ENCODE measurements at places on chromosomes 11 and 22.
A peak's percentile ranks its signal among the peaks of the same experiment; 100 is the strongest.

DNA sequence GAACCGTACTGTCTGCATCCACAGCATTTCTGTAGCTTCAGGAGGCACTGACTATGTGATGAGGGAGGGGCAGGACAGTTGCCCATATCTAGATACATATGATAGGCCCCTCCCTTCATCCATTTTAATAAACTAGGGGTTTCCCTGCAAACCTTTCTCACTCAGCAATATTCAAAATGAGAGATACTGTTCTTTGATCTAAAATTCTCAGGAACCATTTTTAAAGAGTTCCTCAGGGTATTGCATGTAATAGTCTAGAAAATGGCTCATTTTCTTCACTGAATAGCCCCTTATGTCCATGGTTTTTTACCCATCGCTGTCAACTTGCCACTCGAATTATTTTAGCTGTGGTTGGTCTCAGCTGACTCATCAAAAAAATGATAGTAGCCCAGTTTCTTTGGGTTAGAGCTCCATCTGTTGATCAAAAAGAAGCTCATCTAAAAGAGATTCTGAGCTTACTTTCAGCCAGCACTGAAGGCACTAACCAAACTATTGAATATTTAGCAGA, 37.0 kb upstream of the DNAJB7 start:
- peak; percentile 76 for DNase-seq

GRCh38 chr11:45518833-45519535, 146.4 kb downstream of the CHST1 start:
- DNase-seq = no peak

DNA sequence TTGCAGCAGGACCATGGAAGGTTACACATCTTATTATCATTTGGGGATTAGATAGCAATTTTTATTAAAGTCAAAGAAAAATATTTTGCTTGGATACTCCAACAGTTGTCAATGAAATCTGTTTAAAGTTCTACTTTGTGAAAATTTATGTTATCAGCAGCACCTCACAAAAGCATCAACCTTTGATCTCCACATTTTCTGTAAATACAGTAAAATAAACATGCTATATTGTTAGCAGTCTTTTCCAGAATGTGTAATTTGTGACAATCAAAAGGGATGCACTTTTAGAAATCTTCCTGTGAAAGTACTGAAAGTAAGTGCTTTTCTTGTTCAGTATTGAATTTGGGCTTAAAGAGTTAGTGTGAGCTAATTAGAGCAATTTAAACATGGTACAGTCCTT, 4.1 kb downstream of the SLC22A25 start:
- DNase-seq = no peak

DNA sequence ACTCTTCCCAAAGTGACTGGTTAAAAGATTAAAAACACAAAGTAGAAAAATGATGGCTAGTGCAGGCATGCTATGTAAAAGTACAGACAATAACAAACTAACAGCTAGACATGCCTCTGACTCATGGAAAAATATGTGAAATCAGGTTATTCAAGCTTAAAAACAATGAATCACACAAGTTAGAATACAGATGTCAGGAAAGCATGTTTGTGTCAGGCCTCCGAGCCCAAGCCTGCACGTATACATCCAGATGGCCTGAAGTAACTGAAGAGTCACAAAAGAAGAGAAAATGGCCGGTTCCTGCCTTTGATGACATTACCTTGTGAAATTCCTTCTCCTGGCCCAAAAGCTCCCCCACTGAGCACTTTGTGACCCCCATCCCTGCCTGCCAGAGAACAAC, 110.1 kb downstream of the NOX4 start:
- DNase-seq = peak; percentile 88

DNA sequence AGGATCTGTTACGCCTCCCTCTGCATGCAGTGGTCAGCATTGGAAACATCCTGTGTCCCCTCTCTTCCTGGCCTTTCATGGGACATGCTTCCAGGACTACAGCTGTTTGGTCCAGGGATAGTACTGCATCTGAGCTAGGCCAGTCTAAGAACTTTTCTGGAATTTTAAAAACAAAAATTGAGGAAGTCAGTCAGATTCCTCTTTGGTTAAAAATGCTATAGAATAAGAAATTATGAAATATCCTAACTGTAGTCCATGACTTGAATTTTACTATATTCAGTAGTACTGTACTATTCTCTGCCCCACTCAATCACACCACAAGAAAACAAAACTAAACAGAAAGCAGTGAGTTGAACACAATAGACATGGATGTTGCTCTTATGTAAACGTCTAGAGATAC, 201.0 kb upstream of the CADM1 start:
- DNase-seq = no peak

DNA sequence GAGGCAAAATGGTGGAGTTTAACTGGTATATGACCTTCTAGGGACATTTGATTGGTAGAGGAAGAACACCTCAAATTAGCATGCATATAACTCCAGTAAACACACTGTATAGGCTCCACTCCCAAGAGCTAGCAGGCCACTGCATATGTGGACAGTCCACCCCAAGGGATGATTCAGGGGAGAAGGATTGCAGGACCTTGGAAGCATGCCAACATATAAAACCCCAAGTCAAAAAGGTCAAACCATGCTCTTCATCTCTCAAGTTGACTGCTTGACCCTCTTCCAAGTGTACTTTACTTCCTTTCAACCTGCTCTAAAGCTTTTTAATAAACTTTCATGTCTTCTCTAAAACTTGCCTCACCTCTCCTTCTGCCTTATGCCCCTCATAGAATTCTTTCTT, 459.9 kb upstream of the CCDC179 start:
- no peak for DNase-seq

DNA sequence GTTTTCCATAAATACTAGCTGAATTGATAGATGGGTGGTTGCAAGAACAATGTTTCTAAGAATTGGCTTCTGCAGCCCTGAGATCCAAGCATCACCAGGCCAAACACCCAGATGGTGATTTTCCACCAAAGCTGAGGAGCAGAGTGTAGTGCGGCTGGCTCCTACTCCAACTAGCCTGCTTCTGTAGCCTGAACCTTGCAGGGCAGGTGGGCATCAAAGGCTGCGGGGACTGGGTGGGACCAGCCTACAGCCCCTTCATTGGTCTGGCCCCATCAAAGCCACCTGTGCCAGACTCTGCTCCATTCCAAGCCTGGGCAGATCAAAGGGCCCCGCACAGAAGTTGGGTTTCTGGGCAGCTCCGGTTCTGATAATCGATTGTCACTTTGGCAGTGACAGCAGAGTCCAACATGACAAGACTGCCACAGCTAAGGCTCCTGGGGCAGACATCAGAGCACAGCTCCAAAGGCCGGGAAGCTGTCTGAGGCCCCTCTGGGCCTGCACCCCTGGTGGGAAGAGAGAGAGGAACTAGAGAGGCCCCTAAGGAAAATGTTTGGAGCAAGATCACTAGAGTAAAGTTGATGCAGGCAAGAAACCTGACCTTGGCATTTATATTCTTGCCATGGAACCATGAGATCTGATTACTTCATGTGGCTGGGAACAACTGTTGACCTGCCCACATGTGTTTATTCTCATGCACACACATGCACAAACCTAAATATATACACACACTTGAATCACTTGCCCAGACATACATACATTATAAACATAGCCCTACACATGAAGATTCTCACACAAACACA, 582.9 kb downstream of the INSC start:
- no peak for DNase-seq

DNA sequence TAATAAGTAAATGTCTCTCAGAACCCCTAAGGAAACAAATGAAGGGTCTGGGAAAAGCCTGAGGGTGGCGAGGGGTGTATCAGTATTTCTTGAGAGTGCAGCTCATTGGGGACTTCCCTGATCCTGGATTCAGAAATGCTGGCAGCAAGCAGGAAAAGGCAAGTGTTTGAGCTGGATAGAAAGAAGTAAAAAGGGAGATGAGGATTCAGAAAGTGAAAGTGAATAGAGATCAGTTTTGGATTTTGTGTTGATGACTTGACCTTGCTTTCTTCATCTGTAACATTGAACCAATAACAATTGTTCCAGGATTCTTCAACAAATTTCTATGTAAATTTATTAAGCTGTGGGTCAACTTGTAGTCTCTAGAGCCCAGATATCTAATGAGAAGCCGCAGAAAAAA, 66.9 kb upstream of the CTSC start:
- peak; percentile 17 for DNase-seq

DNA sequence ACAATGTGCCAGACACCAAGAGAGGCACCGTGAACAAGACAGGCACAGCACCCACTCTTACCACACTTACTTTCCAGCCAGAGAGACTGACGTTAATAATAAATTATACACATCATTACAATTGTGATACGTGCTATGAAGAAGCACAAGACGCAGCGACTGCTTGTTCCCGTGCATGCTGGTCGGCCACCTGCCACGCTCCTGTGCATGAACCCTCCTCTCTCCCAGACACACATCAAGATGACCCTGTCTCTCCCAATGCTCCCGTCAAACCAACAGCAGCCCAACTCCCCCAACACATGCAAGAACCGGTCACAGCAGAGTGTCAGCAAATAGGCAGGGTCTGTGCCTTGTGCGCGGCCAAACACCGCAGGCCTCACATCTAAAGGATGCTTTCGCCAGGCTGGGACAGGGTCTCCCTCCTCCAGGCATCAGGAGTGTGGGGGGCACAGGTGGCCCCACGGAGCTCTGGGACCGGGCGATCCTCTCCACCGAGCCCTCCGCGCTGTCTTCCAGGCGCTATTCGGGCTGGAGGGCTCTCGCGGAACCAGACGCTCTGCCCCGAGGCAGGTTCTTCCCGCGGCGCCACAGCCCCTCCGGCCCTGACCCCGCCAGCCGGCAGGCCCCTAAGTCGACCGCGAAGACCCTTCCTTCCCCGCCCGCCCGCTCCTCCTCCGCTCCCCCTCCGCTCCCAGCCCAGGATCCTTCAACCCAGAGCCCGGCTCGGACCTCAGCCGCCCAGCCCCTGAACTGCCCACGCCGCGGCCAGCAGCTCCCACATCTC, 533 bp downstream of the SERGEF start:
- peak; percentile 18 for DNase-seq

GRCh38 chr11:63560506-63561180, 2.5 kb downstream of the PLAAT2 start:
- DNase-seq = no peak

All from fibroblast of villous mesenchyme (primary cell).